Left kidney (tissue), 8 donors: ENCODE measurements at places on chromosomes 7 and 10.
A peak's percentile ranks its signal among the peaks of the same experiment; 100 is the strongest.

GRCh38 chr7:100583132-100584053 is 2.5 kb downstream of the LRCH4 start:
- DNase-seq: no peak

DNA sequence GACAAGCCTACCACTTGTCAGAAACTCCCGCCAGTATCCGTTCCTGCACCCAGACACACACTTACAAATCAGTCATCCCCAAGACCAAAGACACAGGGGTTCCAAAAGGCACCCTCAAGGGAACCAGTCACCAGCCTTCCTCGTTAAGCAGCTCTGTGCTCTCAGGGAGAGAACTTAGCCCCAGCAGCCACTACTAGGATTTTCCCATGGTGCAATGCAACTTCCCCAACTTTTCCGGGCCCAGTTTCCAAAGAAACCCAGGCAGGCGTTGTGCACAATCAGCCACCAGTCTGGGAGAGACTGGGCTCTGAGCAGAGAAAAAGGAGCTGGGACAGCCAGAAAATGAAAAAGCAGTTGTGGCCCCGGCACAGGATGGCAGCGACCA is 1.2 kb downstream of the DLG5 start:
- DNase-seq: no peak

DNA sequence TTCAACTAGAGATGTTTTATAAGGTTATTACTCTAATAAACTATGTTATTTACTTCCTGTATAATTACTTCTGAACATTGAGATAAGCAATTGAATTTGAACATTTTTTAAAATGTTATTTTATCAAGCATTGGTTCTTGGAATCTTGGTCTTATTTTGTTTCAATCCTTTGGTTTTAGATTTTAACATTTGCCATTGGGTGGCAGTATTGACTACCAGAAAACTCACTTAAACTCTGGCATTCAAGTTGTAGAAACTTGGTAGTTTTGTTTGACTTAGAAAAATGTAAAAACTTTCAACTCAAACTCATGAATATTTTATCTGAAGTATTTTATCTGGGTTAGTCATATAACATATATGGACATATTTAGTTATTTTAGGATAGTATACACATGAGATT is 48.1 kb downstream of the ATRNL1 start:
- DNase-seq: peak; percentile 5

DNA sequence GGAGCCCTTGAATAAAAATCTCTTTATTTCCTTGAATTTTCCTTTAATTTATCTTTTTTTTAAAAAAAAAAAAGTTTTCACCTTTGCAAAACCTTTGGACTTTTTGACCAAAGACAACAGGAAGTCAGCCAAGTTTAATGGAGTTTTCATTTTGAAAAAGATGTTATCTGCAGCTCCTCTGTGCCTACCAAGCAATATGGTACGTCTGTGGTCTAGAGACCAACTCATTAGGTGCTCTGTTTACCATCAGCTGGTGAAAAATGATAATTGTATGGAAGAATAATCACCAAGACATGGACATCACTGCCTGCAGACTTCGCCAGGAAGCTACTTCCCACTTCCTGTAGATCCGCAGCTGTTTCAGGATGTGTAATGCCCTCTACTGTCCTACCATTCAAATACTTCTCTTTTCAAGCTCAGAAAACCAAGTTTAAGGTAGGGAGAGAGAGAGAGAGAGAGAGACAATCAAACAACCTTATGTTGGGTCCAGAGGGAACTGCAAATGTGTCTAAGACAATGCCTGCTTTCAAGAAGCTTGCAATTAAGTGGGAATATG is 18.7 kb downstream of the PLXNA4 start:
- no peak for DNase-seq

DNA sequence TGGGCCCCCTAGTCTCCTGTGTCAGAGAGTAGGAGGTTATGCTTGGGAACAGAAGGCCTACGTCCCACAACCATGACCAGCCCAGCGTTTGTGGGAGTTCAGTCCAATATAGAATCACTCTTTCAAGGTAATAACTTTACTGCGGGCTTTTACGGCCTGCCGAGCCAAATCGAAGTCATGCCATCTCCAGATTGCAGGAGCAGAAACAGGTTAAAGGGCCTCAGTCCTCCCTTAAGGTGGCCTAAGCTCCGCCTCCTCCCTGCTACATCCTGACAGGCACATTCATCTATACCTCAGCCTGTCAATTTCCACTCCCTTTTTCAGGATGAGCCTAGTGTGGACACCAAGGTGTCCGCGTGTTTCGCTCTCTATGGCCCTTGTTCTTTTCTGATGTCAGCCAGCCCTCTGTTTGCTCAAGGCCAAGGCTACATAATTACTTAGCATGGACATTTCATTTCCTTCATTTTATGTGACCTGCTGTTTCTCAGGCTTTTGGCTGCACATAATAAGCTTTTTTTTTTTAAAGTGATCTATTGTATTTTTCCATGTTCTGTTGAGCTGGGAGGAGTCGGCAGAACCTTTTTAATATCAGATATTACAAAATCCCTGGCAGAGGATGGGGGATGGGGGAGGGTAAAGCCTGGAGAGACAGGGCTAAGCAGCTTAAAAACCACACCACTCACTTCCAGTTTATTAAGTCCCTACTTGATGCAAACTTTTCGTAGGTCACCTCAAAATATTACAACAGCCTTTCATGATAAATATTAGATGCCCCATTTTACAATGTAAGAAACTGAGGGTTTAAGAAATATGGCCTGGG is 84.6 kb downstream of the CACNB2 start:
- no peak for DNase-seq

- DNase-seq: no peak
Measured at GRCh38 chr10:69239816-69240434, 19.8 kb downstream of the HKDC1 start.

DNA sequence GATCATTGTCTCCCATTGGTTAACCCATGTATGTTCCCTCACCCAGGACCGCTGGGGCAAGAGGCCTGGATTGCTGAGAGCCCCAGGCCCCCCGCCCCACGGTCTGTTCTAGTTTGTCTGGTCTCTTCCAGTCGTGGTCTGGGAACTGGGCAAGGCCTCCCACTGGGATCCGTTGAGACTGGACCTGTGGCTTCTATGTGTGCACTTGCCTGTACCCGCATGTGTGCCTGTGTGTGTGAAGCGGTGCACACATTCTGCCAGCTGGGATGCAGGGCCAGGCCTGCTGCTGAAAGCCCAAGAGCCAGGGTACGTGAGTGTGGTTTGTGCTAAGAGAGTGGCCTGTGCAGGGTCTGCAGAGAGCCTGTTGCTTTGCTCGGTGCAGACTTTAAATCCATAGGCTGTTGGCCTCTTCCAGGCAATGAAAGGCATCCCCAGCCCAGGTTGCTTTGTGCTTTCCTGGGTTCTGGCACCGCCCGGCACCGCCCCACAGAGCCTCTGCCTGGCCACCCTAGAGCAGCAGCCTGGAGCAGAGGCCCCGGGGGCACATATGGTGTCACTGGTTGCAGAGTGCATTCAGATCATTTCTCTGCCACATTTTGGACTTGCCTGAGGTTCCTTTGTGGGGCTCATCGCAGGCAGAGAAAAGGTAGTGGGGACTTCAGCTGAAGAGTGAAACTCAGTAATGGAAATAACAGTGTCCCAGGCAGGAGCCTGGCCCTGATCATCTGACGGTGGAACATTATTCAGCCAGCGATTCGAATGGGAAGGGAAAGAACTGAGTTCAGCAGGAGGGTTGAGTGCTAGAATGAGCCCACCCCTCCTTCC is 215.5 kb downstream of the GLRX3 start:
- no peak for DNase-seq

DNA sequence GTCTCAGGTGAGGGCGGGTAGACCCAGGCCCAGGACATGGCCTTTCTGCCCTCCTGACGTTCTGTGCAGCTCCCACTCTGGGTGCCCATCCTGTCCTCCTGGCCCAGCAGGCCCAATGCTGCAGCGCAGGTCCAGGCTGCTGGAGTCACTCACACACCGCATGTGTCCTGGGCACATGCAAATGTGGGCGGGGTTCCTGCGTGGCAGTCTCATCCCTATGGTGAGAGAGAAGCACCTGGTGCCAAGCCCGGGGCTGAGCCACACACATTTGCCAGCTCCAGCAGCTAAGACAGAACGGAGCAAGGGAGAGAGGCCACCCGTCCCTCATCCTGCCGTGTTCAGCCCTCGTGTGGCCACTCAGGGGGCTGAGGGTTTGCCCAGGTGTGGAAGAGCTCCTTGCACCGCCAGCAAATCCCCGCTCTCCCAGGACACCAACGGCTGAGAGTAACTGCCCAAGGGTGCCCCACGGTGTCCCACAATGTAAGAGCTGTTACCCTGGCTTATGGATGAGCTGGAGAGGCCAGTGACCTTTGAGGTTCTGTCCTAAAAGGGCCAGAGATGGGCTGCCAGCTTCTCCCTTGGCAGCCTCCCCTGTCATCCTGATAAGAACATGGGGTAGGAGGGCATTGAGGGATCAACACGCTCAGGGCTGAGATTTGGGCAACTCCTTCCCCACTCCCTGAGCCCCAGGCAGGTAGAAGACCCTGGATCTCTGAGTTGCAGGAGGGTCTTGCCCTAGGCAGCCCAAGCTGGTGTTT is 4.4 kb downstream of the FUOM start:
- DNase-seq: no peak

DNA sequence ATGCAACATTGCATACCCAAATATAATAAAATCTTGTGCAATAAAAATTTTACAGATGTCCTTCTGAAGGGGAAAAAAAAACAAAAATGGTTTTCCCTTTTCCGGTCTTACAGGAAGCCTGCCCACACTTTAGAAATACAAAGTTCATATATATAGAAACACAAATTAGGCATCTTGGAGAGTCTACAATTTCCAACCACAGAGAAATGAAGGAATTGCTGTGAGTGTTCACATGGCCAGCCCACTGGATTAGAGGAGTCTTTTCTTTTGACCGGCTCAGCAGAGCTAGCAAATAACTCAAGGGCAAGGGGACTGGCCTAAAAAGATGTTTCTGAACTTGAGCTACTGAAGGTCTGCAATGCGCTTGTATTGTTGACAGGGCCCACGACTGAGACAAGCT is 92.4 kb downstream of the GLI3 start:
- DNase-seq: no peak

DNA sequence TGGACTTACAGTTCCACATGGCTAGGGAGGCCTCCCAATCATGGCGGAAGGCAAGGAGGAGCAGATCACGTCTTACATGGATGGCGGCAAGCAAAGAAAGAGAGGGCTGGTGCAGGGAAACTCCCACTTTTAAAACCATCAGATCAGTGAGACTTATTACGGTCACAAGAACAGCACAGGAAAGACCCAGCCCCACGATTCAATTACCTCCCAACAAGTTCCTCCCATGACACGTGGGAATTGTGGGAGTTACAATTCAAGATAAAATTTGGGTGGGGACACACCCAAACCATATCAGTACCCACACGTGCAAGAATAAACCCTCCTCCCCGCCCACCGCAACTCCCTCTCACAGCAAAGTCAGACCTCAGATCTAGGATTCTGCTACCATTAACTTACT is 4.5 kb upstream of the AIFM2 start:
- DNase-seq: no peak

DNA sequence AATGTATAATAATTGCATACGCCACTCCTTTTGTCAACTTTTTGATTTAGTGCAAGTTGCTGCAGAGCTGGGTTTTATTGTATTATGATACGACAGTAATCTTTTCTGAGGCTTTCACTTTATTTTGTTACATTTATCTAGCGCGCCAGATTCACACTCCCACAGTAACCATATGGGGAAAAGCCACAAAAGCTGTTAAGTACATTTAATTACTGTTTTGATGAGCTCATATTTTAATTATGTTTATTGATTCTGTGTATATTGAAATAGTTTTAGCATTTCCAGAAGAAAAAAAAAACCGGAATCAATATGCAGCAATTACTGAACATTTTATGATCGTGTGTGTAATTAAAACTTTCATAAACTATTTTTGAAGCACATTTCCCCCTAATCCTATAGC is 118.5 kb downstream of the RAB11FIP2 start:
- no peak for DNase-seq
